Activated CD8-positive, alpha-beta T cell treated with anti-CD3 and anti-CD28 coated beads for 36 hours (primary cell): ENCODE measurements at places on chromosomes 7 and 10. TPM values are rescaled to one million over a fixed set of nuclear protein-coding genes. Genes with fewer than 3 reads are reported as not detected.

The DLX6 gene
- not detected for total RNA-seq

The AKR1C8 gene
- not detected for total RNA-seq

The STEAP4 gene
- total RNA-seq: not detected

The MINPP1 gene
- total RNA-seq: 6.0 TPM

The NME8 gene
- total RNA-seq: not detected

The HTRA1 gene
- total RNA-seq: not detected

The OPN1SW gene
- not detected for total RNA-seq

The CDH23 gene
- total RNA-seq: 2.4 TPM

The GRB10 gene
- 5.6 TPM for total RNA-seq

The TMEM176B gene
- not detected for total RNA-seq
